ELF-1 (cell line): ENCODE measurements at places on chromosomes 2 and 18.

GRCh38 chr2:221911890-221912289 is 339.8 kb upstream of the EPHA4 start:
- no peak for DNase-seq

- no peak for DNase-seq
Measured at GRCh38 chr2:24682304-24682703, 110.9 kb downstream of the PTRHD1 start.

DNA sequence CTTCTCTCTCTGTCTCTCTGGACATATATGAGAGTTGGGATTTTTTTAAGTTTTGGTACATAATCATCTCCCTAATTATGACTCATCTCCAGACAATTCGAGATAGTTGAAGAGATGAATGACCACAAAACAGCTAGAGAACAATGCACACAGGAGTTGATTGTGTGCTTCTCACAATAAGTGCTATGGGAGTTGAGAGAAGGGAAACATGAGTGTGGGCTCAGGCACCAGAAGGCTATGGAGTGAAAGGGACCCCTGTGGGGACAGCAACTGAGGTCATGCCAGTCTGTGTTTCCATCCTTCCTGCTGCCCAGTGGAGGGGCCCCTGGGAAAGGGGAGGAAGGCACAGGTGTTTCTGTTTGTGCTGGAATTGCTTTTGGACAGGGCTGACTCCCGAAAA is 6.5 kb upstream of the YWHAQ start:
- no peak for DNase-seq

- no peak for DNase-seq
Measured at GRCh38 chr2:221818616-221819320, 246.7 kb upstream of the EPHA4 start.

DNA sequence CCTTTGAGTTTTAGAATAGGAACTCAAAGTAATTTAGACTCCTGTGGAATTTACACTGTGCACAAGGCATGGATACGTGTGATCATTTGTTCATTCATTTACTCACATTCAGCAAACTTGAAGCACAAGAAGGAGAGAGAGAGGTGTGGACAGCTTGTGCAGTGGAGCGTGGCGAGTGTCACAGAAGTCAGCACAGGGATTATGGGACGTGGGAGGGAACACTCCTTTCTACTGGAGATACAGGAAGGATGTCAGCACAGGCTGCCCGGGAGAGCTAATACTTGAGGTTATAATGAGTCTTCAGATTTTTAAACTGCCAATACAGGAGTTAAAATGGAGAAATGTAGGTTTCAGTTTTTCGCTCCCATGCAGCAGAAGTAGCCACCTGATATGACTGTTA is 7.0 kb downstream of the FAM228A start:
- no peak for DNase-seq

DNA sequence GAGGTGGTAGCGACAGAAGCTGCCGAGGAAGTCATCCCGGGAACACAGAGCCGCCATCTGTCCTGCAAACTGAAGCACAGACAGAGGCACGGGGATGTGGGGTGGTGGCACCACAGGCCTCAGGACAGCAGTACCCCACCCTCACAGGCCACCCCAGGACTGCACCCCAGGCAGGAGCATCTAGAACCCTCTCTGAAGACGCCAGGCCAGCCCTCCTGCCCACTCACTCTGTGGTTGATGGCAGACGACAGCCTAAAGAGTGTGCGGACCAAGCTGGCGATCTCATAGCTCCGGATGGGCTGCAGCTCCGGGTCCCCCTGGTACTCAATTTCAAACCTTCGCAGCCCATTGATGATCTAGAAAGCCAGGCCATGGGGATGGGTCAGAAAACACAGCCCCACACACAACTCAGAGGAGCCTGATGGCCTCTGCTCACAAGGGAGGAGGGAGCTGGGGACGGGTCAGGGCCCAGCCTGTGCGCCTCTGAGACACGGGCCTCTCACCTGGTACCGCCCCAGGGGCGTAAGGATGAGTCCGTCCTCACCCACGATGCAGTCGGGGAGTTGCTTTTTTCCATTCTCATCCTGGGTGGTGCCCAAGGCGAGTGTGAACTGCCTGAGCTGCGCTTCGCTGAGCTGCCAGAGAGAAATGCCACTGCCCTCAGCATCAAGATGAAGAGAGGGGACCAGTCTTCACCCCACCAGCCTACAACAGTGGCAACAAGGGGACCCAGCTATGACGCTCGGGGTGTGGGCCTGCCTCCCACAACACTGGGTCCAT is 8.1 kb upstream of the CCDC74B start:
- no peak for DNase-seq

DNA sequence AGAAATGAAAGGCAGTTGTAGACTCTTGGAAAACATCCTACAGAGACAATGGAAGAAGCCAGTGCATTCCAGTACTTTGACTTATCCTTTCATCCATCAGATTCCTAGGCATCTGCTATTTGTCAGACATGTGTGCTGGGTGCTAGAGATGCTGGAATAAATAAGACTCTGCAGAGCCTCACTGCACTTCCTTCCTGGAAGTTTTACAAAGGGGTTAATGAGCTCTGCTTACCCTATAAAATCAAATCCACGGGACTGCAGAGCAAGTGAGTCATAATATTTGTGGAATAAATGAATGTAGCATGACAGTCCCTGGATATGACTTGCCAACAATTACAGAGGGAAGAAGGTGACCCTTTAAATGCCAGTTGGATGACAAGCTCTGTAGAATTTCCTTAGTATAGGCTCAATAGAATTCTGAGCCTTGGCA is 52.7 kb upstream of the NPAS2 start:
- no peak for DNase-seq

DNA sequence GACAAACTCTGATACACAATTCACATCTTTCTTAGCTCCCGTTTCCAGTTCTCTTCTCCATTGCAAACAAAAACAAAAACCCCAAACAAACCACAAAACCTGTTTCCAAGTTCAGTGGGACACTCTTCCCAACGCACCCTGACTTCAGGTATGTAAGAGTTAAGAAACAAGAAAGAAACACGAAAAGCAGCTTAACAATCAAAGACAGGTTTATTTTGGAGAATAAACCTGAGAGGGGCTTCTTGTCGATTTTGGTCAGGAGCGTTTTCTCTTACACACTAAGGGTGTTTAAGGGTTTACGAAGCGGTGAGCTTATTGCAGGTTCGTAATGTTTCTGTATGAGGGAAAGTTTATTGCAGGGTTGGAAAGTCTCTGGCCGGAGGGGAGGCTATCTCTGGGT is 905 bp upstream of the ATG16L1 start:
- DNase-seq = no peak

DNA sequence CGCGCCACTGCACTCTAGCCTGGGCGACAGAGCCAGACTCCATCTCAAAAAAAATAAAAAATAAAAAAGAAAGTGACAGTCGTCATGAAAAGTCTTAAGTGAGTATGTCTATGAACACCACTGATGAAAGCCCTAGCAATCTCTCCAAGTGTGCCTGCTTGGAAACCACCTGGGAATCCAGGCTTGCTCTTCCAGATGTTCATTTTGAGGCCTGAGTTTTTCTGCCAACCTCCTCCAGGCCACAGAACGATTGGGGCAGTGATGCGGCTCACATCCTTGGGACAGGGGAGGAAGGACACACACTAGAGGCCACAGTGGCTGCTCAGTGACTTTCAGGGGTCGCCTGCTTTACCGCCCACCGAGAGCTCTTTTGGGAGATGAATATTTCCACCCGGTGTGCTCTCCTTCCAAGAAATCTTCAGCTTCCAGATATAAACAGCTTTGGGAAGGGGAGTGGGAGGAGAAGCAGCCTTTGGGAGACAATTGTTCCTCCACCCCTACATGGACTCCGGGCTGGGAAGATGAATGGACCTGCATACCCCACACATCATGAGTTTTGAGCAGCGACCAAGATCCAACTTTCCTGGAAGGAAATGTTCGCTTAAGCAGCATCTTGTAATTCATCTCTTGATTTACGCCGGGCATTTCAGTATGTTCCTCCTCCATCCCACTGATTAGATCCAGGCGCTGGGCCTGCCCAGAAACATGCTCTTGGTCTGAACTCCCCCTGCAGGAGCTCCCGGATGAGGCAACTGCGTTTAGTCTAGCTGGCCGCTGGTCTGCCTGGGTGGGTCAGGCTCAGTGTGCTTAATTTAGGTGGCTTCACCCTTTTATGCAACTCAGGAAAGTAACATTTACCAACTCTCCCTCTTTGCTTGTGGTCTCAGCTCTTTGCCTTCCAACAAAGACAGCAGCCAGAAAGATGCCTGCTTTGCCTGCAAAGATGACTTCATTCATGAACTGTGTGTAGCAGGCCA is 6.2 kb upstream of the ARMC9 start:
- DNase-seq = peak; percentile 78

GRCh38 chr2:175576270-175576669 is 394.8 kb upstream of the ATP5MC3 start:
- no peak for DNase-seq

GRCh38 chr2:216616083-216616678 is 17.0 kb upstream of the IGFBP2 start:
- no peak for DNase-seq

- no peak for DNase-seq
Measured at GRCh38 chr2:223642506-223642905, 40.3 kb upstream of the SCG2 start.

DNA sequence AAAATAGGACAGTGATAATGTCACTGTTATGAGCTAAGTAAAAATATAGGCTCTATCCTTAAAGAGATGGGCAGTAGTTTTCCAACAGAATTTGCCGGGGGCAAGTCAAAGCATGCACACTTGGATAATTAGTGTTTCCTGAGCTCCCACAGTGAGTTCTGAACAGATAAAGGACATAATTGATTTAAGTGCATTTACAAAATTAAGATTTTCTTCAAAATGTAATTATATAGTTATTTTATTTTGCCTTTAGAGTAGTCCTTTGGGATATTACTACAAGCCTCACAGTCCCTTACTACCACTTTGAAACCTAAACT is 107.6 kb downstream of the RAPGEF4 start:
- DNase-seq = no peak

DNA sequence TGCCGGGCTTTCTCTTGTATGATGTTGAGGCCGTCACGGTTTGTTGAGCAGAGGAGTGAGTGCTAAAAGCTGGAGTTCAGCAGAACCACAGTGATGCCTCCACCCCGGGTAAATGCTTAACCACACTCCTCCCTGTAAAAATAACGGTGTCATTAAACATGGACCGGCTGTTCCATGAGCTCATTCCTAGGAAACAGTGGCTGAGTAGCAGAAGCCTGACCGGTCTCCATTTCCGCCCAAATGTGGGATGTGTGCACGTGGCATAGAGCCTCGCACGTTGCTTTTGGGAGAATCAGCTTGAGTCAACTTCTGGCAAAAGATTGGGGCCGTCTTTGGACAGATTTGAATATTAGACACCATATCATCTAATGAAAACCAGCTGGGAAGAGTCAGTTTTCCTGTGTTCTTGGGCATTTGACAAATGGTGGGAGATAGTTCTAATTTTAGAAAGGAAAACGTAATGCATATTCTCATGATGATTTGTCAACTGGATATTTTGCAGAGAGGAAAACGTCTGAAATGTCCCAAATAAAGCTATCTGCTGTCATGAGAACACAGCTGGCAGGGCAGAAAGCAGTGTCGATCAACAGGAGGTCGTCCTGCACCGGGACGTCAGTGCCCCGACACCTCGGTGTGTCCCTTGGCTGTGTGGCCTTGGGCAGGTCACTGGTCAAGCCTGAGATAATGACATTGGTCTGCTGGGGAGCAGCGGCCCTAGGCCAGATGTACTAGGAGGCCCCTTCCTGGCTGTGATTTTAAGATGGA is 42.4 kb downstream of the LRRFIP1 start:
- no peak for DNase-seq

GRCh38 chr2:240569523-240569997 is 1.3 kb downstream of the RNPEPL1 start:
- DNase-seq = no peak

GRCh38 chr2:183519371-183520056 is 395.3 kb downstream of the NUP35 start:
- DNase-seq = no peak

GRCh38 chr2:181389524-181389923 is 67.7 kb upstream of the ITGA4 start:
- no peak for DNase-seq

- DNase-seq = peak; percentile 64
Measured at GRCh38 chr2:231563378-231563961, 29.2 kb upstream of the TEX44 start.
